EL (cell line): ENCODE measurements at places on chromosomes 2 and 18.

DNA sequence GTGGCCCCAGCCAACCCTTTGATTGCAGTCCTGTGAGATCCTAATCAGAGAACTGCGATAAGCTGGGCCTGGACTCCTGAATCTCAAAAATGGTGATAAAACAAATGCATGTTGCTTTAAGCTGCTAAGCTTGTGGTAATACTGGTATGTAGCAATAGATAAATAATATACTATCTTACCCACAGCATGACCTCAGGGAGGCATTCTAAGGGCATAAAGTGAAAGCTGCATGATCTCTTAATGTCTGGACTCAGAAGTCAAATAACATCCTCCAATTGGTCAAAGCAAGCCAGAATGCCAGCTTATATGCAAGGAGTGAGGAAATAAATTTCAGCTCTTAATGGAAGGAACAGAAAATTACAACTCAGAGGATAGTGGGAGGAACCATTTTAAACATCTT, 246.1 kb downstream of the FSIP2 start:
- peak; percentile 31 for DNase-seq

DNA sequence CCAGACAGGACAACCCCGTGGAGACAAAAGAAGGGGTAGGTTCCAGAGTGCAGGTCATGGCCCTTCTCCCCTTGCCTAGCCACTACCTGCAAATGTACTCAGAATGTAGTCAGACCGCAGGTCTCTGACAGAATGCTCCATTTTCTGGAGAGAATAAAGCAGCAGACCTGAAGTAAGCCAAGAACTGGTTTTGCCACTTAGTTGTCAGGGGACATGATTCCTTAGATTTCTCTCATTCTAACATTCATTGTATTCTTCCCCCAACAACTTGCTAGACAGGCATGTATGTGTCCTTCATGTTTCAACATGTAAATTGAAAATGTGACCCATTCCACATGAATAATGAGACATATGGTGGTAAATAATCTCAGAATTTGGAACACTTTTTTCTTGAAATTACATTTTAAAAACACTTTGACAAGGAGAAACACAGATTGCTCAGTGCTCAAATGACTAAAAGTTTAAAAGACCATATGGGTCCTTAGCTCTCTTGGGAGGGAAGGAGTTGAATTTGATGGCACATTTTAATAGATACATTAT, 142.4 kb downstream of the CCBE1 start:
- DNase-seq: no peak

DNA sequence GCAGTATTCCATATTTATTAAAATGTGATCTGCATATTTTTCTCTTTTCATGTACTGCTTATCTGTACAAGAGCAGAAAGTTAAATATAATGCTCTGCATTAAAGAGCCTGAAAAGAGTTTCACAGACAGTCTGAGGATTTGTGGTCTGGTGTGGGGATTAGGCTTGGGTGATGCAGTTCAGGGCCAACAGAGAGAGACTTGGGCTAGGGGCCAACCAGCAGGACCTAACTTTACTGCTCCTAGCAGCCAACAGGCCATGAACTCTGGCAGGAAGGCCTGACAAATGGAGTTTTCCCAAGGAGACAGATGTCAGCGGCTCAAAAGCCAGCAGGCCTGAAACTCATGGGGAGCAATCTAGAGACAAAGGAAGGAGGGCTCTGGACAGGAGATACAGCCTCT, 169.6 kb downstream of the LRRTM1 start:
- DNase-seq: no peak

- no peak for DNase-seq
These were observed 91.7 kb upstream of the RMDN2 start for GRCh38 chr2:37833423-37833822.

DNA sequence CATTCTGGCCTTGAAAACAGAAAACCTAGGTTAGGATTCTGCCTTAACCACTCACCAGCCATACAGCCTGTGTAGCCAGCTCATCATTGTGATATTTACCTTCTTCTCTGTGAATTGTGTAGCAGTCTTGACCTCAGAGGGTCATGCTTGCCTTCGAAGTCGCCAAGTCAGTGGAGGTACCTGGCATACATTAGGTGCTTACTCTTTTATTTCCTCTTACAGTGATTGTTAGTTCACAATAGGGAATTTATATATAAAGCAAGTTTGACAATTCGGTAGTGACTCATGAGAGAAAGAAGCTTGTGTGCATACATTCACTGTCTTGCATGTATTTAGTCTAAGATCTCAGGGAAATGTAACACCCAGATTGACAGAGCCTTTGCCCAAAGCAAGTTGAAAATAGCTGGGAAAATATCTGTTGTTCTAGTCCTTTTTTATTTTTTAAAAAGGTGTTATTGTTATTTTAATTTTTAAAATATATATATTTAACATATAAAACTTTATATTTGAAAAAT, 290.6 kb downstream of the PTGR3 start:
- DNase-seq: no peak

GRCh38 chr2:239806276-239806675, 218.9 kb downstream of the NDUFA10 start:
- DNase-seq: no peak

GRCh38 chr2:63851691-63852311, 10.1 kb downstream of the UGP2 start:
- DNase-seq: no peak

GRCh38 chr18:23354625-23355024, 98.5 kb upstream of the RIOK3 start:
- DNase-seq: peak; percentile 65

- DNase-seq: no peak
These were observed 308.0 kb downstream of the AFF3 start for GRCh38 chr2:99834426-99834825.
